Stimulated activated CD4-positive, alpha-beta T cell treated with anti-CD3 and anti-CD28 coated beads, Interleukin-15, amount 100 ng/mL, for 1 hour (primary cell): ENCODE measurements at places on chromosomes 5 and 9.

DNA sequence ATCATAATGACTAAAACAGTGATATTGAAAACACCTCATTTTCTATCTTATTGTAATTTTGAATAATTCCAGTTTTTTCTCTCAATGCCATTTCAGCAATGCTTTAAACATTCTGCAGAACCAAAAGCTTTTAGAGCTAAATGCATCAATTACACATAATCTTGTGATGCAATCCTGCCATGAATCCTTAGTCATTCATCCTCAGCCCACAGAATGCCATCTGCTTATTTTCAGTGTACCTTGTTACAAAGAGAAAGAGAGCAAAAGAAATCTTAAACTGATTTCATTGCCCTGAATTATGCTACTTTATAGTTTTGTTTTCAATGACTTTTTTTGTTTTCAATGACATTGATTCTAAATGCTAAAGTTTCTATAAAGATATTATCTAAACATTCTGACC, 1234.8 kb upstream of the C9orf72 start:
- no peak for DNase-seq

GRCh38 chr9:110606179-110606790, 26.7 kb upstream of the SVEP1 start:
- no peak for DNase-seq

DNA sequence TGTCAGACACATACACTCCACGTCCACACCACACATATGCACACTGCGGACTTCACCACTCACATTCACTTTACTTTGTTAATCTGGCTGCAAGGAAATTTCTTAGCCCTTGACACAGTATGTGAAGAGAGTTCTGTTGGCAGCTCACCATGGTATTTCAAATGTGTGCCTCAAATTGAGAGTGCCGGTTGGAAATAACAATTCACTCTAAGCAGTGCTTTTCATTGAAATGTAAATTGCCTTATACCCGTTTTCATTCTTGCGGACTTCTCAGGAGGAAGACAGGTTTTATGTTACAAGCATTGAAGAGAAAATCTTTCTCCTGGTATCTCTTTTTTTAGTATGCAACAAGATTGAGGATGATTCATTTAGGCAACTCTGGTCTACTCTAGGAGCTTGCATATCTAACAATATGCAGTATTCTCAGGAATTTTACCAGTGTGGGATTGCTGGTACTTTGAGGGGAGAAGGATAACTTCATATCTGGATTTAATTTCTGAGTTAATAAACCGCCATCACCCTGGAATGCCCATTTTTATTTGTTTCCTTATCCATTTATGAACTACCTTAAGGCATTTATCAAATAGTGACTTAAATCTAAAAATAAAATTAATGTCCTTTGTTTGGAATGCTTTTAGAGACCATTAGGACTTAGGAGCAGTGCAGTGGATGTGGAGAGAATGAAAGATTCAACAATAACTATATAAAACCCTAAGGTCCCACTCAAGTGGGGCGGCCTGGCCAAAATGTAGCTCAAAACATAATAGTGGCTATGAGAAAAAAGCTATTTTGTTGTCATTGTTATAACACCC, 87.0 kb downstream of the IQGAP2 start:
- no peak for DNase-seq

GRCh38 chr9:35903049-35903448, 3.0 kb upstream of the HRCT1 start:
- no peak for DNase-seq

DNA sequence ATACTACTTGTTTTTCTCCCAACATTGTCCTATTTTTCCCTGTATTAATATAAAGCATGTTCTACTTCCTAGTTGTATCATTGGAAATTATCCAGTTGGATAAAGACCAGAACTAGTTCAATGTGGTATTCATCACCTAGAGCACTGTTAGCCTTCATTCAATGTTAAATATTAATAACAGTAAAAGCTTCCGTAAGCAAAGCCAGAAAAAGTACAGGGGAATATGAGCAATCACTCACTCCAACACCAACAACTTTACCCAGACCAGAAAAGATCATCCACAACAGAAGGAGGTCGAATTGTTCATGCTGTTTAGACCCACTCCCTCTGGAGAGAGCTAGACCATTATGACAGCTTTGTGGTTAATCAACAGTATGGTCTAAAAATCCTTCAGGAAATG, 728.4 kb downstream of the MAT2B start:
- DNase-seq, result no peak

- DNase-seq, result no peak
Observed at GRCh38 chr5:10304932-10305331, 2.8 kb downstream of the CMBL start.

- no peak for DNase-seq
Observed at GRCh38 chr5:96839071-96839592, 31.4 kb upstream of the ERAP1 start.

GRCh38 chr5:159033351-159033657, 66.4 kb downstream of the EBF1 start:
- no peak for DNase-seq

DNA sequence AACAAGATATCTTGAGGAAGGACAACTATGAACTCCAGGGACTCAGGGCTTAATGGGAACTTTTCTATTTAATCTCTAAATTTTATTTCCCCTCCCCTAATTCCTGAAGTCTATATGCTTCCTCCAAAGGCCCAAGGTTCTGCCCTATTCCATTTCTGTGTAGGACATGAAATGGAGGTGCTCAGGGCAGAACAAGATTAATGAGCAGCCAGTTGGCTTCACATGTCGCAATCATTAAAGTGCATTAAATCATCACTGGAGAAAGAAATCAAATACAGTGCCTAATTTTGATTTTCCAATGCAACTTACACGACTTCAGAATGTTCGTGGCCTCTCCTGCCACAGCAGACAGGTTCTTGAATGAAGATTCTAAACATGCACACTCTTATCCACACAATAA, 862.1 kb downstream of the PTPRD start:
- DNase-seq, result no peak

DNA sequence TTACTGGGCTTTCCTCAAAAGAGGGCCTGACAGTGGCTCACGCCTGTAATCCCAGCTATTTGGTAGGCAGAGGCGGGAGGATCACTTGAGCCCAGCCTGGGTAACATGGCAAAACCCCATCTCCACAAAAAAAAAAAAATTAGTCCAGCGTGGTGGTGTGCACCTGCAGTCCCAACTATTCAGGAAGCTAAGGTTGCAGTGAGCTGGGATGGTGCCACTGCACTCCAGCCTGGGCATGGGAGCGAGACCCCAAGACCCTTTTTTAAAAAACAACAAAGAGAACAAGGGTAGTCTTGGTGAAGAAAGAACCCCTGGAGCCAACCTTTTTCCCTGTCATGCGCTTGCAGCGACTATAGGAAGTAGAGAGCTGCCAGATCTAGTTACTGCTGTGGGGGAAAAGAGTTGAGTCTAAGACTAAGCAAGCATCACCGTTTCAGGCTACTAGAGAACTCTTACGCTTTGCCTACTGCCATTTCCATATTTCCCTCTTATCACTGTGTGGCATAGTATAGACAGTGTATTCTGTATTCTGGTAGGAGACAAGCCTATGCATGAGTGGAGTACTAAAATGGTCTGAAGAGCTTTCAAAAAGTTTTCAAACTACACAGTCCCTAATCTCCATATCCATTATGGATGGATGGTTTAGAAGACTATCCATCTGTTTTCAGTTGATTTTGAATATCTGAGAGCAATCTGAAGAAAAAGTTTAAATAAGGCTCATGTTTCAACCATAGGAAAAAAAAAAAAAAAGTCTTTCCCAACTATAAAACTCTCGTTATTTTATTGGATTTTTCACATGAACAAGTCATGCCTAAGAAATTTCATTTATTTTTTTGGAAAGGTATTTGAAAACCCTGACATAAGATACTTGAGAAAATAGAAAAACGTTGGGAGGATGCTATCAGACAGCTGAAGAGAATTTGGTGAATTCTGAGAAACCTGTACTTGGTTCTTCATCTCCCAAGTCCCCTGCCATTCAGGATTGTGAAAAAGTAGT, 2.6 kb downstream of the C9orf40 start:
- DNase-seq, result no peak

- no peak for DNase-seq
Observed at GRCh38 chr5:2737273-2738155, 14.0 kb downstream of the IRX2 start.

GRCh38 chr5:11851965-11852716, 52.1 kb downstream of the CTNND2 start:
- DNase-seq, result no peak

- DNase-seq, result no peak
Observed at GRCh38 chr5:15938961-15939360, 240.6 kb downstream of the MARCHF11 start.

DNA sequence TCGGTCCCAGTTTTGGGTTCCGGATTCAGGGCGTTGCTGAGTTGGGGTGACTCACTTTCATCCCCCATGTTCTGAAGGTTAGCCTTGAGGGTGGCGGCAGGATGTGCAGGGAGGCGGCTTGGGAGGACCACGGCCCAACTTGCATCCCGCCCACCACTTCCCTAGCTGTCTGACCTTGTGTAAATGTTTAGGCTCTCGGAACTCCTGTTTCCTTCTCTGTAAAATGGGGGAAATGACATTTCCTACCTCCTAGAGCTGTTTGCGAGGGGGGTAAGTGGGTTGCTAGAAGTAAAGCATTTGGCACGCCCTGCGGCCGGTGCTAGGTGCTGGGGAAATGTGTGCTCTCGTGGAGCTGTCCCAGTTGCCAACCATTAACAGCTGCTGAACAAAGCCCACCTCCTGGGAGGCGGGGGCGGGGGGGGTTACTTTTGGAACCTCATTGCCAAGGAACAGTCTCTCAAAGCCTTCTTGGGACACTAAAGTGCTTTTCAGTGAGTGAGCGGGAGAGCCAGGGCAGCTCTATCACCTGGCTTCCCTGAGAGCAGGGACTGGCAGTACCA, 27.5 kb downstream of the PTGES2 start:
- no peak for DNase-seq

- no peak for DNase-seq
Observed at GRCh38 chr5:112119969-112120368, 299.1 kb downstream of the EPB41L4A start.

DNA sequence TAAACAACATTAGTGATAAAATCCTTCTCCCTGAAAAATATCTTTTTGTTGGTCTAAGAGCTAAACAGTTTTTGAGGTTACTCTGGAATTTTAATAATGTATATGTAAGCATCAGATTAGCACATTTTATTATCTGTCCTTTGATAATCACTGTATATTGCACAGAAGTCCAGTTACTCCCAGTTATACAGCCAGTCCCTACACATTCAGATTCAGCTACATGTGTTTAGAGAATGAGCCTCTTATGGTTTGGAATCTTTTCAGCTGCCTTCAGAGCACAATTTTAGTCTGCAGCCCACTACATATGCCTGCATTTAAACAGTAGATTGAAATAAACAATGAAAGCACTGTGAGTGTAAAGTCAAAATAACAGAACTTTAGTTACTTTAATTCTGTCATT, 438.2 kb downstream of the ARHGEF28 start:
- no peak for DNase-seq
